Effector memory CD4-positive, alpha-beta T cell (primary cell): ENCODE measurements at places on chromosomes 2 and 18.

DNA sequence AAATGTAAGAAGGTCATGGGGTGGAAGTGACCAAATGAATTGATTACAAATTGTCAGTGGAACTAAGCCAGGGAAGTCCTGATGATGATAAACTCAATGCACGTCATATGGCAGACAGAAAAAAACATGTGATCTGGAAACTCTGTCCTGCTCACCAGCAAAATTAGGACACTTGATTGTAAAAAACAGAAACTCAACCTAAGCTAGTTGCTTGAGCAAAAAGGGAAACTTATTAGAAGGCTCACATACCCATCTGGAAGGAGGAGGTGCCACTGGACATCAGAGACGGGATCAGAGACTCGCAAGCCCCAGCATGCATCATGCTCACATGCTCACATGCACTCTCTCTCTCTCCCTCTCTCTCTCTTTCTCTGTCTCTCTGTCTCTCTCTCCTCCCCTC is 96.8 kb downstream of the SP3 start:
- no peak for DNase-seq

DNA sequence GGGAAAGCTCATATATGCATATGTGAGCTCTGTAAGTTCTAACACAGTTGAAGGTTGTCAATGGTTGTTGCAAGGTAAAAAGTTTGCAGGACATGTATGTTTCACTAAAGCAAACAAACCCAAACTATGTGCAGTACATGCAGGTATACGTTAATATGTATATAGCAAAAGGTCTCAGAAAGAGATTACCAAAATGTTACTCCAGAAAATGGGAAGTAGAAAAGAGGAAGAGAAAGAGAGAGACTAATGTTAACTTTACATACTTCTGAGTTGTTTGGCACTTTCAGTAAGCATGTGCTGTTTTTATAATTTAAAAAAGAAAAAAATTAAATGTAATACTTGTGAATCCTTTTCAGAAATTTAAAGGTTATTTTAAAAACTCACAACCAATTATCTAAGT is 32.8 kb upstream of the PEX13 start:
- no peak for DNase-seq

GRCh38 chr2:20677301-20678085 is 10.5 kb downstream of the GDF7 start:
- no peak for DNase-seq

GRCh38 chr2:25241452-25241851 is 73.1 kb upstream of the POMC start:
- DNase-seq, result no peak

DNA sequence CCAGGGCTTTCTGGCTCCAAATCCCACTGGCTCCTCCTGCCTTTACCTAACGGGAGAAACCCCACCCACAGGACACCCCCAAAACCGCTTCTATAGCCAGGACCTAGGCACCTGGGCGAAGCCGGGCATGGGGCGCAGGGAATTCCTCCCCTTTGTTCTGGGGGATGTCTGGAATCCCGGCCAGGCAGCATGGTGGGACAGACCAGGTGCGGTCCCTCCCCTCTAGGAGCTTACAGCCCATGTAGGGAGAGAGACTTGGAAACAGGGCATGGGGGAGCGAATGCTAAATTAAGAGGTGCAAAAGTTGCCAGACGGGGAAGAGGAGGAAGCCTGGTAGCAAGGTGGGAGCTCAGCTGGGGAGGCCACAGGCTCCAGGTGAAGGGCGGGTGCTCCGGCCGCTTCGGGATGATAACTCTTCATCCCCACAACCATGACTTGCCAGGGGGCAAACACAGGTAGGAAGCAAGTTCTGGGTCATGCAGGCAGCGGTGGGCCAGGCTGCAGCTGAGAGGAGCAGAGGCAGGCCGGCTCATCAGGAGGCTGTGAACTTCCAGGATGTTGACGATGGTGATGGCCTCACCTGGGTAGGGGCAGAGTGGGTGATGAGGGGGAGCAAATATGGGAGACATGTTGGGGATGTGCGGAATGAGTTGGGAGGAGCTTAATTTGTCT is 1.3 kb downstream of the TMEM37 start:
- DNase-seq, result no peak
